ENCODE measurements at places on chromosomes 7 and 10. TPM values are rescaled to one million over a fixed set of nuclear protein-coding genes. Genes with fewer than 3 reads are reported as not detected.

Gene SERPINE1
- total RNA-seq = 98.2 TPM

DNA sequence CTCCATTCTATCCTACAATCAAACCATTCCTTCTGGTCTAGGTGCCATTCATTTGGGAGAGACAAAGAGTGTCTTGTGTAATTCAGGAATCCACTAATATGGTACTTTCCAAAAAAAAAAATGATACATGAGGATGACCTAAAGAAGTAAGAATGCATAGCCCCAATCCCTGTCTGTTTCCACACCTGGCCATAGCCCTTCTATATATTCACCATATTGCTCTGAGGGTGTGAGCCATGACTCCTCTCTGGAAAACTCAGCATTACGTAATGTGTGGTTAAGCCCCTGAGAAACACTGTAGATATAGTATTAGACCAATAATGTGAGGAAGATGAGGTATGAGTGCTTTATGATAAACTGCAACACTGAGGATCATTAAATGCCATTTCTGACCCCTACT lies 592.7 kb downstream of the INHBA start:
- H3K4me1 ChIP-seq = peaks cover 6% of the 10 kb centered on the region
- H3K27ac ChIP-seq = no peak overlapping the region
- no peak for DNase-seq
- H3K4me3 ChIP-seq = no peak overlapping the region
- H3K36me3 ChIP-seq = no peaks in the 10 kb centered on the region

GRCh38 chr7:111997546-111997945 lies 208.7 kb downstream of the DOCK4 start:
- no peaks in the 10 kb centered on the region for H3K27me3 ChIP-seq
- DNase-seq = no peak
- H3K4me3 ChIP-seq = no peak overlapping the region
- peaks cover 2% of the 10 kb centered on the region for H3K4me1 ChIP-seq

DNA sequence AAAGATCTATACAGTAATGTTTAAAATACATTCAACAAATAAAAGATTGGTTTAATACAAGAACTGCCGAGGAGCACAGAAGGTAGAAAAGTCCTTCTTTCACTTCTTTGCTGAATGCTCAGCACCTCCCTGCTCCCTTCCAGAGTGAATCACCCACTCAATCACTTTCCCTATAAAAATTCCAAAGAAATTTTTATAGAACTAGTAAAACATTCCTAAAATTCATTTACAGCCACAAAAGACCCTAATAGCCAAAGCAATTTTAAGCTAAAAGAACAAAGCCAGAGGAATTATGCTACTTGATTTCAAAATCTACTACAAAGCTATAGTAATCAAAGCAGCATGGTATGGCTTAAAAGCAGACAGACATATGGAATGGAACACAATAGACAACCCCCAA lies 320.9 kb downstream of the PCLO start:
- no peak overlapping the region for H3K27ac ChIP-seq
- H3K4me3 ChIP-seq = no peak overlapping the region
- H3K4me1 ChIP-seq = no peaks in the 10 kb centered on the region
- H3K27me3 ChIP-seq = no peaks in the 10 kb centered on the region

DNA sequence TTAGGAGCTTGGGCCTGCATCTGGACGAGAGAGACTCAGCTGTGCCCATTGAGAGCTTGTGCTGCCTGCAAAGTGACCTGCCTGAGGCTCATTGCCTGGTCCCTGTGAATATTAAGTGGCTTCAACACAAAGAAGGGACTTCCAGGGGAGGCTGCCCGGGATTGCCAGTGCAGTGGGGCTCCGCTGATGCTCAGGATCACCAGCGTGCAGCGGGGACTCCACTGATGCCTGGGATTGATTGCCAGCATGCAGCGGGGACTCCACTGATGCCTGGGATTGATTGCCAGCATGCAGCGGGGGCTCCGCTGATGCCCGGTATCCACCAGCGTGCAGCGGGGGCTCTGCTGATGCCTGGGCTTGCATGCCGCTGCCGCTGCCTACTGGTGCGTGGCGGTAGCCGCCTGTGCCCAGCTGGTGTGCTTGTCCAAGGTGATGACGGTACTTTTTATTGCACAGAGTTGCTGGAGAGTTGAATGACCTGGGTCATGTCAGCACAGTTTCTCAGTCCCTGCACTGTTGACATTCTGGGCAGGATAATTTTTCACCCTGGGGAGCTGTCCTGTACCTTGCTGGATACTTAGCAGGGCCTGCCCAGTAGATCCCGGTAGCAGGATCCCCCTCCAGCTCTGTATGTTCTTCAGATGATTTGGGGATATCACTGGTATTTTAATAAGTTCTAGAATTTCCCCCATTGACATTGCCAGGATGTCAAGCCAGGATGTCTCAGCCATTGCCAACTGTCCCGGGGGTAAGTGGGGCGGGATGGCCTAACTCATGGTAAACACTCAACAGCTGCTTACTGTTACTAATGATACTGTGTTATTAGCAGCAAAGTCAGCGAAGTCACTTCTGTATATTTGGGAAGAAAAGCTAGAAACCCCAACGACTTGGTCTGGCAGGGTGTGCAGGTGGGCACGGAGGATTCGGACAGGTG lies 13.0 kb downstream of the DOCK1 start:
- H3K4me3 ChIP-seq = no peak overlapping the region
- H3K4me1 ChIP-seq = no peaks in the 10 kb centered on the region
- H3K36me3 ChIP-seq = no peaks in the 10 kb centered on the region
- no peak overlapping the region for H3K27ac ChIP-seq
- no peaks in the 10 kb centered on the region for H3K27me3 ChIP-seq

Gene CD36
- total RNA-seq = 16.3 TPM

GRCh38 chr10:75905490-75905889 lies 474.1 kb downstream of the LRMDA start:
- no peaks in the 10 kb centered on the region for H3K4me1 ChIP-seq
- H3K4me3 ChIP-seq = no peak overlapping the region
- DNase-seq = no peak
- H3K36me3 ChIP-seq = no peaks in the 10 kb centered on the region

Gene PPP1R17
- not detected for total RNA-seq

Gene EIF5AL1
- 0.27 TPM for total RNA-seq

Gene SPDYE6
- total RNA-seq = not detected

Gene IFIT5
- 17.5 TPM for total RNA-seq

- no peaks in the 10 kb centered on the region for H3K36me3 ChIP-seq
- H3K4me1 ChIP-seq = no peaks in the 10 kb centered on the region
- no peaks in the 10 kb centered on the region for H3K27me3 ChIP-seq
- no peak overlapping the region for H3K27ac ChIP-seq
- H3K4me3 ChIP-seq = no peak overlapping the region
- DNase-seq = no peak
These were observed 210.0 kb downstream of the SEMA3A start for GRCh38 chr7:83984591-83984990.

Gene OR9A2
- not detected for total RNA-seq

DNA sequence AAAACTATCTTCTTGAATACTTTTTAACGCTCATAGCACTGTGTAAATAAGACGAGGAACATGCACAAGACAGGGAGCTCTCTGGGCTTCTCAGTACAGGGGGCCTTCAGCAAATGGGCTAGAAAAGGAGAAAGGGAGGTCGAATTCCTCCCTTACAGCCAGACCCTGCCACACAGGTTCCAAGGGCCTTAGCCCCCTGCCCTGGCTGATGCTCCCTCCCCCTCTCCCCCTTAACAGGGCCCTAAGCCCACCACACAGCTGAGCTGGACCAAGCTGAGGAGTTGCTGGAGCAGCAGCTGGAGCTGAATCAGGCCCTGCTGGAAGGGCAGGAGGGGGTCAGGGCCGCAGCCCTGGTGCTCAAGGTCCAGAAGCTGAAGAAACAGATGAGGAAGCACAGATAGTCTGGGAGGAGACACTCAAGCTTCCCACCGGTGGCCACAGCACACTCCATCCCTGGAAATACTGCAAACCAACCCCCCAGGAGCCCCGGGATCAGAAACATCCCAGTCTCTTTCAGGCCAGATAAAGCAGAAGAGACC lies 153.9 kb downstream of the SNX13 start:
- H3K27ac ChIP-seq = no peak overlapping the region
- H3K4me3 ChIP-seq = no peak overlapping the region
- no peaks in the 10 kb centered on the region for H3K27me3 ChIP-seq
- H3K36me3 ChIP-seq = no peaks in the 10 kb centered on the region
- H3K4me1 ChIP-seq = no peaks in the 10 kb centered on the region

- no peak overlapping the region for H3K4me3 ChIP-seq
- DNase-seq = no peak
- H3K27ac ChIP-seq = no peak overlapping the region
- no peaks in the 10 kb centered on the region for H3K4me1 ChIP-seq
- H3K36me3 ChIP-seq = no peaks in the 10 kb centered on the region
- no peaks in the 10 kb centered on the region for H3K27me3 ChIP-seq
These were observed 76.6 kb downstream of the SUGCT start for GRCh38 chr7:40211276-40212003.

DNA sequence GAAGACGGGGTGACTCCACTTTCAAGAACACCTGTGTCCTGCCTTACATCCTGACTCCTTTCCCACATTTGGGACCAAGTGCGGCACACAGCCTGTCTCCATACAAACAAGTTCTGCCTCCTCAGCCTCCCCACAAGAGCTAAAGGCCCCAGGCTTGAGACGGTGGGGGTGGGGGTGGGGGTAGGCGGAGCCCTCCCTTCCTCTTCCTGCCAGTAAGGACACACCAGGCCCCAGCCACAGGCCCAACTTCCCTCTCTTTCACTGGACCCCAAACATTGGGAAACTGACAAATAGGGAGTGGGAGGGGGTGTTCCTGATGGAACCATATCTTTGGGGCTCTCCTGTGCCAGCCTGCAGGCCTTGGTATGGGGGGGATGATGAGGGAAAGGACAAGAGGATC lies 4.6 kb downstream of the CDK5 start:
- H3K36me3 ChIP-seq = no peaks in the 10 kb centered on the region
- peaks cover 6% of the 10 kb centered on the region for H3K4me1 ChIP-seq
- no peak overlapping the region for H3K4me3 ChIP-seq
- DNase-seq = no peak

DNA sequence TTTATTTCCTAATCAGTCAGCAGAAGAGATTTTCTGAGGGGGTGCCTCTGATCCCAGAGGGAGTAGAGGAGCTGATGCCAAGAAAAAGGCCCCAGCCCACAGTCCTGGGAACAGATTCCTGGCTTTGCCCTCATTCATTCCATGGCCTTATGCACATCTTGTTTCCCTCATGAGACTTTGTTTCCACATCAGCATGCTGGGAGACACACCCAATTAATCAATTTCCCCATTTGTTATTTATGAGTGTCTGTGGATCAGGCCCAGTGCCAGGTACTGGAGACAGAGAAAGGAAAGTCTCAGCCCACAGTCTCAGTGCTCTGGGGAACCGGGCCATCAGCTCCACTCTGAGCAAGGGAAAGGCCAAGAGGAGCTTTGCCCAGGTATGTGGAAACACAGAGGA lies 496.2 kb upstream of the ZMIZ1 start:
- H3K27ac ChIP-seq = no peak overlapping the region
- no peak for DNase-seq
- no peaks in the 10 kb centered on the region for H3K27me3 ChIP-seq
- H3K4me3 ChIP-seq = no peak overlapping the region
- peaks cover 23% of the 10 kb centered on the region for H3K4me1 ChIP-seq

DNA sequence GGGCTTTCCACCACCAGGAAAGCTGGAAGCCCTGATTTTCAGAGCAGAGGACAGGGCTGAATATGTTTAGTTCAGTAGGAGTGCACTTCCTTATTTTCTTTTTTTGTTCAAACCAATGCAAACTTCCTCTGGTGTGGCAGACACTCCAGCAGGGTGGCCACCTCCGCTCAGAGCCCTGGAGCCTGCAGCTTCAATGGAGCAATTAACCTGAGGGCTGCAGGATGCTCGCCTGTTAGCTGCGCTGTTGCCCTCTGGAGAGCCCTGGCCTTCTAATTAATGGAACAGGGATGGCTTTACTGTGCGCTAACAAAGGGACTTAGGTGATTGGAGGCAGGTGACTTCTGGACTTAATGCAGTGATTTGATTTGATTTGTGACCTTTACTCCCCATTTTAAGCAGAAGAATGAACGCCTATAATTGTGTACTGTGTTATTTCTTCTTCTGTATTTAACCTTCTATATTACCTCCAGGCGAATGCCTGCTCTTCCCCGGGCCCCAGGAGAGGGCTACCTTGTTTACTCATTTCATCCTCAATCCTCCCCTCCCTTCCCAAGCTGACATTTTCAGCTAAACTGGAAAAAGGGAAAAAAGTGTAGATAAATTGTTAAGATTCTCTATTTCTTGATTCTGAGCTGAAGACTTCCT lies 123.0 kb upstream of the CTBP2 start:
- no peaks in the 10 kb centered on the region for H3K4me1 ChIP-seq
- no peak overlapping the region for H3K4me3 ChIP-seq
- no peaks in the 10 kb centered on the region for H3K36me3 ChIP-seq
- DNase-seq = peak; percentile 16

Gene CPEB3
- total RNA-seq = 4.9 TPM

DNA sequence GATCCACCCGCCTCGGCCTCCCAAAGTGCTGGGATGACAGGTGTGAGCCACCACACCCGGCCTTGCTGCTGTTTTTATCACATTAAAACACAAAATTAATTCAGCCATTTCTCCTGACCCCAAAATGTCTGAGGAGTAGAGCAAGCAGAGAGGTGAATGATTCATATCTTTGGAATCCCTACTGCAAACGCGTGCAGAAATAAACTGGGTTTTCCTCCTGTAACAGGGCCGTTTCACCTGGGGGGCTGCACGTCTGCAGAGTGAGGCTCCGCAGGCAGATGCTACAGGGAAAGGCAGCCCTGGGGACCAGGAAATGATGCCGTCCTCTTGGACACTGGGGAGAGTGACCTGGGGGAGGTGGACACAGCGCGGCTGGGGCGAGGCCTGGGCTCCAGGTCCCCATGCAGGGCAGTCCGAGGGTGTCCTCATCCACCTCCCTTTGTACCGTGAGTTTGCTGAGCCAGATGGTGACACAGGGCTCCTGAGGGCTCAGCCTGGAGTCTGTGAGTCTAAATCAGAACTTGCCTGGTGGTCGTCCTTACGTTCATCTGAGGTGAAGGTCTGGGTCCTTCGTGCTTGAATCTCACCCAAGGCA lies 41.9 kb downstream of the PDGFA start:
- H3K27ac ChIP-seq = no peak overlapping the region
- no peak for DNase-seq
- H3K4me3 ChIP-seq = no peak overlapping the region
- no peaks in the 10 kb centered on the region for H3K27me3 ChIP-seq

Gene NRP1
- 46.9 TPM for total RNA-seq

- DNase-seq = no peak
- no peak overlapping the region for H3K4me3 ChIP-seq
- H3K27ac ChIP-seq = no peak overlapping the region
- H3K36me3 ChIP-seq = no peaks in the 10 kb centered on the region
- no peaks in the 10 kb centered on the region for H3K27me3 ChIP-seq
- H3K4me1 ChIP-seq = peaks cover 3% of the 10 kb centered on the region
These were observed 131.9 kb downstream of the TAX1BP1 start for GRCh38 chr7:27871866-27872265.

Gene SPDYE8
- 0.07 TPM for total RNA-seq

Gene IL6
- total RNA-seq = 1.6 TPM

Gene CYP2W1
- 20.3 TPM for total RNA-seq
